ENCODE measurements at places on chromosomes 3 and 15. TPM values are rescaled to one million over a fixed set of nuclear protein-coding genes. Genes with fewer than 3 reads are reported as not detected.

Gene TM2D3
- 77.6 TPM for total RNA-seq

Gene EFL1
- 10.4 TPM for total RNA-seq

Gene TTLL13
- 0.16 TPM for total RNA-seq

Gene ADAMTSL3
- total RNA-seq, result 0.32 TPM

Gene TJP1
- 37.8 TPM for total RNA-seq

Gene CHST13
- not detected for total RNA-seq

Gene LMAN1L
- total RNA-seq, result not detected

Gene PLA2G4B
- 0.79 TPM for total RNA-seq

Gene CSPG5
- 0.09 TPM for total RNA-seq

Gene RAB6B
- total RNA-seq, result 0.52 TPM

Gene DNAJA4
- total RNA-seq, result 1.2 TPM

Gene SAXO2
- 0.32 TPM for total RNA-seq

Gene TMOD3
- 37.0 TPM for total RNA-seq

Gene OSTN
- not detected for total RNA-seq

Gene MSL2
- 4.5 TPM for total RNA-seq

Gene GOLGA8R
- 2.7 TPM for total RNA-seq

Gene SLC24A5
- total RNA-seq, result not detected

Gene STXBP5L
- total RNA-seq, result not detected

Gene PRKCD
- 2.4 TPM for total RNA-seq

Gene PTH1R
- 0.77 TPM for total RNA-seq

Gene IL17RD
- 4.7 TPM for total RNA-seq

Gene GABRA5
- not detected for total RNA-seq

Gene ARPP19
- total RNA-seq, result 42.9 TPM

Gene CCDC50
- total RNA-seq, result 52.0 TPM

Gene CIB1
- 40.2 TPM for total RNA-seq

Gene CCDC13
- 0.95 TPM for total RNA-seq

Gene ZNF662
- total RNA-seq, result 1.3 TPM

Gene SLC22A13
- 0.09 TPM for total RNA-seq

Gene LSMEM2
- not detected for total RNA-seq

Gene GOLGA6B
- total RNA-seq, result under 0.01 TPM

Gene ZBED2
- under 0.01 TPM for total RNA-seq

Gene SLC6A1
- total RNA-seq, result not detected

Gene PARP14
- 46.7 TPM for total RNA-seq

Gene CFAP20DC
- total RNA-seq, result 1.0 TPM

Gene HESX1
- total RNA-seq, result 0.79 TPM

Gene FRMD5
- 9.3 TPM for total RNA-seq

Gene MYL3
- 0.09 TPM for total RNA-seq

Gene SLC6A20
- total RNA-seq, result not detected

Gene ARHGAP31
- 3.3 TPM for total RNA-seq

Gene CPNE9
- total RNA-seq, result not detected

Gene GP9
- total RNA-seq, result not detected

Gene NISCH
- 81.8 TPM for total RNA-seq

Gene HDC
- total RNA-seq, result not detected

Gene SPESP1
- total RNA-seq, result 14.3 TPM

Gene GOLGA8T
- total RNA-seq, result 0.17 TPM

Gene SMCO1
- not detected for total RNA-seq

Gene FEM1B
- total RNA-seq, result 58.1 TPM

Gene KNSTRN
- 15.0 TPM for total RNA-seq

Gene MAN2C1
- total RNA-seq, result 85.9 TPM

Gene TMF1
- 42.8 TPM for total RNA-seq

Gene ALPK3
- 0.17 TPM for total RNA-seq

Gene ZNF860
- 0.32 TPM for total RNA-seq
